ENCODE measurements at places on chromosomes 2 and 18.

GRCh38 chr18:54382733-54383252 lies 25.1 kb downstream of the C18orf54 start:
- H3K4me1 ChIP-seq: peaks cover 15% of the 10 kb centered on the region
- peaks cover 50% of the 10 kb centered on the region for H3K36me3 ChIP-seq
- DNase-seq: no peak
- H3K27ac ChIP-seq: no peak overlapping the region
- H3K27me3 ChIP-seq: no peaks in the 10 kb centered on the region

- H3K4me1 ChIP-seq: peaks cover 30% of the 10 kb centered on the region
- H3K27me3 ChIP-seq: no peaks in the 10 kb centered on the region
- peak overlapping the region; percentile 35 for H3K27ac ChIP-seq
Observed at GRCh38 chr2:43230951-43231827, 4.8 kb upstream of the ZFP36L2 start.

DNA sequence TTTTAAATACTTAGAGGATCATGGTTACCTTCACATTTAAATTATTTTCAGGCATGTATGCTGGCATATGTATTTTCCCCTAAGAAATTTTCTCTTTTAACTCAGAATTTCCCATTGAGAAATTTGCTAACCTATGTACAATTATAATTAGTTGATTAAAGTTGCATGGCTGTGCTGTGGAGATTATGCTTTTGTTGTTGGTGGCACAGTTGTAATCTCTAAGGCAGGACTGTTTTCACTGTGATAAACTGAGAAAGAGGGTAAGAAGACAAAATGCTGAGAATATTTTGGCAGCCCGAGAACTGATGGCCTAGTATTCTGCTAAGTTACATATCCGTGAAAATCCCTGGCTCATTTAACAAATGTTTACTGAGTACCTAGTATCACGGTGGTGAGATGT lies 1.4 kb downstream of the VRK2 start:
- no peaks in the 10 kb centered on the region for H3K27me3 ChIP-seq
- H3K4me1 ChIP-seq: peaks cover 22% of the 10 kb centered on the region
- no peak for DNase-seq
- H3K36me3 ChIP-seq: peaks cover 21% of the 10 kb centered on the region
- H3K4me3 ChIP-seq: peak overlapping the region; percentile 85
- no peak overlapping the region for H3K27ac ChIP-seq

- peaks cover 30% of the 10 kb centered on the region for H3K36me3 ChIP-seq
- no peak overlapping the region for H3K4me3 ChIP-seq
- no peak overlapping the region for H3K27ac ChIP-seq
- peaks cover 6% of the 10 kb centered on the region for H3K4me1 ChIP-seq
- peaks cover 3% of the 10 kb centered on the region for H3K27me3 ChIP-seq
Observed at GRCh38 chr18:45040879-45041278, 360.2 kb downstream of the SETBP1 start.

DNA sequence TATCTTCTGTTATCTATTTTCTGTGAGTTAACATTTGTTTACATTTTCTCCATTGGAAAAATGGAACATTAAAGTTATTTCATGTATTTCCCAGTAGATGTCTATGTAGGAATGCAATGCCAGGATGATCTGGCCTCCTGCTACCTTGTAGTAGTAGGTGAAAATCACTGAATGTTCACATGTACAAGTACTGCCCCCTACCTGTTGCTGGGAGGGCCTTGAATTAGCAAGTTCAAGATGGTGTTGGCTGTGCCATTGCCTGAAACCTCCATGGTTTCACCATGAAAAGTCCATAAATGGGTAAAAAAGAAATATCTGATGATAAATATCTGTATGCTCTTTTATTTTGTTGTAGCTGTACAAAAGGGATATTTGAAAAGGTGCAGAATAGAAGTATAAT lies 30.7 kb downstream of the XRCC5 start:
- DNase-seq: peak; percentile 5
- peaks cover 78% of the 10 kb centered on the region for H3K36me3 ChIP-seq

DNA sequence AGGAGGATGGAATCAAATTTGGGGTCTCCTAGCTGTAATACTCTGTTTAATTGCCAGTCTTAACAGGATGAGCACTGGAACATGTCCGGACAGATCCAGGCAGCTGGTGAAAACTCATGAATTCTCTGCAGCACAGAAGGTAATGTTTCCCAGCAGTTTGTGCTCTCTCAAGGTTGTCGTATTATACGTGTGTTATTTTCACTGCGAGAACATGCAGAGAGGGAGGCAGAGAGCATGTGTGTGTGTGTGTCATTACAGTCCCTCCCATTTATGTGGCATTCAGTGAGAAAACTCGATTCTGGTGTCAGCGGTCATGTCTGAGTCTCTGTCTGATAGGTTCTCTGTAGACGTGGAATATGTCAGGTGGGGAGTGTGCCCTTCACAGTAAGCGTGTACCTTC lies 150.2 kb upstream of the POU3F3 start:
- H3K27ac ChIP-seq: peak overlapping the region; percentile 5
- peaks cover 72% of the 10 kb centered on the region for H3K4me1 ChIP-seq
- H3K27me3 ChIP-seq: peaks cover 6% of the 10 kb centered on the region
- no peaks in the 10 kb centered on the region for H3K36me3 ChIP-seq
- peak overlapping the region; percentile 31 for H3K4me3 ChIP-seq
- no peak for DNase-seq

- no peak overlapping the region for H3K4me3 ChIP-seq
- H3K4me1 ChIP-seq: no peaks in the 10 kb centered on the region
- DNase-seq: no peak
- no peaks in the 10 kb centered on the region for H3K27me3 ChIP-seq
- no peaks in the 10 kb centered on the region for H3K36me3 ChIP-seq
Observed at GRCh38 chr2:141260911-141261310, 869.9 kb downstream of the LRP1B start.

- no peaks in the 10 kb centered on the region for H3K36me3 ChIP-seq
- no peak overlapping the region for H3K4me3 ChIP-seq
Observed at GRCh38 chr18:32302806-32303205, 113.0 kb downstream of the MEP1B start.

DNA sequence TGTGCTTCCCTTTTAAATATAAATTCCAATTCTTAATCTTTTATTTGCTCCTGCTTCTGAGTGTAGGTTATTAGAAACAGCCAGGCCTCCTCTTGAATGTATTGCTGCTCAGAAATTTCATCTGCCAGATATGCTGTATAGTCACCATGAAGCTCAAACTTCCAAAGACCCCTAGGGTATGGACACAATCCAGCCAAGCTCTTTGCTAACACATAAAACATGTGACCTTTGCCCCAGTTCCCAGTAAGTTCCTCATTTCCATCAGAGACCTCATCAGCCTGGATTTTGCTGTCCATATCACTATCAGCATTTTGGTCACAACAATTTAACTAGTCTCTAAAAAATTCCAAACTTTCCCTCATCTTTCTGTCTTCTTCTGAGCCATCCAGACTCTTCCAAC lies 75.2 kb downstream of the MAP2 start:
- no peak overlapping the region for H3K4me3 ChIP-seq
- peaks cover 3% of the 10 kb centered on the region for H3K27me3 ChIP-seq
- H3K4me1 ChIP-seq: peaks cover 8% of the 10 kb centered on the region
- peak overlapping the region; percentile 68 for H3K27ac ChIP-seq
- DNase-seq: no peak
- peaks cover 6% of the 10 kb centered on the region for H3K36me3 ChIP-seq

GRCh38 chr2:105373344-105373781 lies 25.5 kb downstream of the FHL2 start:
- DNase-seq: no peak
- H3K4me1 ChIP-seq: peaks cover 35% of the 10 kb centered on the region
- H3K4me3 ChIP-seq: no peak overlapping the region
- no peaks in the 10 kb centered on the region for H3K27me3 ChIP-seq

GRCh38 chr2:225600444-225600843 lies 200.9 kb downstream of the NYAP2 start:
- H3K4me3 ChIP-seq: no peak overlapping the region
- DNase-seq: no peak
- no peaks in the 10 kb centered on the region for H3K36me3 ChIP-seq
- H3K4me1 ChIP-seq: no peaks in the 10 kb centered on the region
- H3K27me3 ChIP-seq: no peaks in the 10 kb centered on the region

DNA sequence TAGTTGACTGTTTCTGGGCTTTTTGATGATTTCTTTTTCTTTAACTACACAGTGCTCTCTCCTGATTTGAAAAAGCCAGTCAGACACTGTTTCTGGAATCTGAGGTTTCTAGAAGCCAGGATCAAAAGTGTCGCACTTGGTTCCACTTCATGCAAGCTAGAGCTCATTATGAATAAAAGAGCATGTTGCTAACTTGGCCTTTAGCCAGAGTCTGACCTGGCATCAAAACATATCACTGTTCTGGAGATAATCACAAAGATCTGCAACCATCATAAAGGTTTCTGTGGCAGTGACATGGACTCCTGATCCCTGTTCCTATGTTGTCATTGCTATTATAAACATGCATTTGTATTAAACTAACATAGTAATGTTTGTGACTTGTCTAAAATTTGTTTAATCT lies 76.1 kb upstream of the MAPRE2 start:
- no peaks in the 10 kb centered on the region for H3K4me1 ChIP-seq
- H3K36me3 ChIP-seq: no peaks in the 10 kb centered on the region
- peaks cover 10% of the 10 kb centered on the region for H3K27me3 ChIP-seq
- no peak overlapping the region for H3K27ac ChIP-seq
- H3K4me3 ChIP-seq: no peak overlapping the region

- peaks cover 9% of the 10 kb centered on the region for H3K27me3 ChIP-seq
- no peak overlapping the region for H3K4me3 ChIP-seq
- H3K27ac ChIP-seq: no peak overlapping the region
- DNase-seq: no peak
- H3K4me1 ChIP-seq: no peaks in the 10 kb centered on the region
Observed at GRCh38 chr2:48845684-48846083, 90.2 kb upstream of the LHCGR start.

DNA sequence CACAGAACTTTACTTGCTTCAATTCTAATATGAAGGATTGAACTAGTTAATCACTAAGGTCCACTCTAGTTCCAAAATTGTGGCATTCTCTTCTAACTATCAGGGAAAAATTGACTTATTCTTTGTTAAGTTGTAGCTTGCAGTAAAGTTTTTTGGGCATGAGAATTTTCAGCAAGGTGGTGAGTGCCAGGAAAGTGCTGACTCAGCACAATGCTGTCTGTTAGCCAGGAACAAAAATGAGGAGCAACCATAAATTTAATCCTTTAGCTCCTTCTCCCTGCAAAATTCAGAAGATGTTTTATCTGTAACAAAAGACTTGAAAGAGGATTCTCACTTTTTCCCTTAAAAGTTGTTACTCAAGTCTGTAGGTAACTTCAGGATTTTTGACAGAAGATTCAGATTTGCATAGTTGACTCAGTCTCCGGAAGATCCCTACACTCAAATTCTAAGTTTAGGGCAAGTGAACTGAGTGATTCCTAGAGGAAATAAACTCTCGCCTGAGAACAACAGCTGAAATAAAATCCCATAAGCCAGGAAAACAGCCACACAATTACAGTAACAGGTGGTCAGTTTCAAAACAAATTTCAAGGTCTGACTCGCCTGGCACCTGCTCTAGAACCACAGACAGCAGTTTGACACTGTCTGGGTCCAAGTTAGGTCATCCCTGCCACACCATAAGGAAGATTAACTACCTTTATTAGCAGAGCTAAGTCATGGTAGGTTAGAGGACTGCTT lies 20.2 kb upstream of the DARS1 start:
- peaks cover 48% of the 10 kb centered on the region for H3K4me1 ChIP-seq
- DNase-seq: no peak
- no peak overlapping the region for H3K4me3 ChIP-seq

DNA sequence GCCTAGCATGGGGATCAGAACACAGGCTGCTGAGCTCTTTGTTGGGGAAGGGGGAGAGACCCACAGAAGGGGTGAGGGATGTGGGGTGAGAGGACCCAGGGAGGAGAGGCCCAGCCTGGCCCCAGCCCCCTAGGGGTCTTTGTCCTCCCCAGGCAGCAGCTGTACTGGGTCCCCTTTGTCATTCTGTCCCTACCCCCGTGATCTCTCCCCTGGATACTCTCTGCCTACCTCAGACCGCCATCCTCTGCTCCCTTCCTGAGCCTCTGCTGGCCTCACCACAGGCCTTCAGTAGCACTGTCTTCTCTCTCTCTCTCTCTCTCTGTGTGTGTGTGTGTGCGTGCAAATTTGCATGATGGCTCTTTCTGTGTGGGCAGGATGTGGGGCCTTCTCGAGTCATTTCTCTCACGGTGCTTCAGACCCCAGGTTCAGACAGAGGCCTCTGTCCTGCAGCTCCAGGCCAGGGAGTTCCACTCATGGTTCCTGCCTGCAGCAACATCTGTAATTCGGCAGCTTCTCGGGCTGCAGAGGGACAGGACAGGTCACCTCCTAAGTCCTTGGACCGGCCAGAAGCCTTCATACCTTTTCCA lies 1.4 kb downstream of the PSD4 start:
- no peak overlapping the region for H3K27ac ChIP-seq
- peaks cover 26% of the 10 kb centered on the region for H3K4me1 ChIP-seq
- no peak overlapping the region for H3K4me3 ChIP-seq
- no peaks in the 10 kb centered on the region for H3K36me3 ChIP-seq
- DNase-seq: no peak
- H3K27me3 ChIP-seq: peaks cover 4% of the 10 kb centered on the region

GRCh38 chr2:233017947-233018346 lies 4.9 kb upstream of the NGEF start:
- H3K4me3 ChIP-seq: no peak overlapping the region
- no peaks in the 10 kb centered on the region for H3K36me3 ChIP-seq
- no peak for DNase-seq
- H3K4me1 ChIP-seq: peaks cover 1% of the 10 kb centered on the region

- H3K27ac ChIP-seq: no peak overlapping the region
- no peaks in the 10 kb centered on the region for H3K36me3 ChIP-seq
- no peak overlapping the region for H3K4me3 ChIP-seq
- DNase-seq: no peak
- H3K4me1 ChIP-seq: no peaks in the 10 kb centered on the region
Observed at GRCh38 chr2:74712223-74713053, 58.4 kb downstream of the SEMA4F start.

DNA sequence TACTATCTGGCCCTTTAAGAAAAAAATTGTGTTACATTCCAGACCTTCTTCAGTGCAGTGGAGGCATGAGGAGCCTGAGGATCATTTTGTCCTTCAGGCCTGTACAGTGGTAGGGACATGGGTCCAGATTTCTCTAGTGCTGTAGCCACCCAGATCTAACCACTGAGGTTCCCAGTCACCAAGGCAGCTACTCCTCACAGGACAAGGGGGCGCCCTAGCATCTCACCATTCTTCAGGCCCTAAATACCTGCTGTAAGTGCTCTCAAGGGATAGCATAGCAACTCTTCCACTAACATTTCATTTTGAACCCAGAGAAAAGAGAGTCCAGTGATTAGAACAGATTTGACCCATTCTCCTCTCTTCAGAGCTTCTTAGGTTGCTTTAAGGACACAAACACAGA lies 1533.0 kb downstream of the LRP1B start:
- no peak for DNase-seq
- no peaks in the 10 kb centered on the region for H3K36me3 ChIP-seq
- H3K4me3 ChIP-seq: no peak overlapping the region
- H3K27ac ChIP-seq: no peak overlapping the region
- no peaks in the 10 kb centered on the region for H3K27me3 ChIP-seq
- H3K4me1 ChIP-seq: no peaks in the 10 kb centered on the region

- peaks cover 89% of the 10 kb centered on the region for H3K4me1 ChIP-seq
- H3K27ac ChIP-seq: peak overlapping the region; percentile 85
- DNase-seq: no peak
- H3K4me3 ChIP-seq: peak overlapping the region; percentile 90
Observed at GRCh38 chr2:11746807-11747459, 501 bp downstream of the LPIN1 start.

Measured in nephron progenitor cell (in vitro differentiated cells).